ENCODE measurements at places on chromosomes 7 and 10. TPM values are rescaled to one million over a fixed set of nuclear protein-coding genes. Genes with fewer than 3 reads are reported as not detected.
A peak's percentile ranks its signal among the peaks of the same experiment; 100 is the strongest.

- H3K36me3 ChIP-seq = no peaks in the 10 kb centered on the region
- no peak overlapping the region for H3K4me3 ChIP-seq
- H3K4me1 ChIP-seq = no peaks in the 10 kb centered on the region
- no peaks in the 10 kb centered on the region for H3K27me3 ChIP-seq
These were observed 13.3 kb upstream of the RBM33 start for GRCh38 chr7:155631155-155631554.

- H3K27ac ChIP-seq = no peak overlapping the region
- H3K4me3 ChIP-seq = no peak overlapping the region
- H3K27me3 ChIP-seq = no peaks in the 10 kb centered on the region
These were observed 120.9 kb upstream of the ZNF438 start for GRCh38 chr10:31152421-31153135.

- no peaks in the 10 kb centered on the region for H3K4me1 ChIP-seq
- no peak overlapping the region for H3K4me3 ChIP-seq
These were observed 73.5 kb upstream of the VIPR2 start for GRCh38 chr7:159218170-159218569.

DNA sequence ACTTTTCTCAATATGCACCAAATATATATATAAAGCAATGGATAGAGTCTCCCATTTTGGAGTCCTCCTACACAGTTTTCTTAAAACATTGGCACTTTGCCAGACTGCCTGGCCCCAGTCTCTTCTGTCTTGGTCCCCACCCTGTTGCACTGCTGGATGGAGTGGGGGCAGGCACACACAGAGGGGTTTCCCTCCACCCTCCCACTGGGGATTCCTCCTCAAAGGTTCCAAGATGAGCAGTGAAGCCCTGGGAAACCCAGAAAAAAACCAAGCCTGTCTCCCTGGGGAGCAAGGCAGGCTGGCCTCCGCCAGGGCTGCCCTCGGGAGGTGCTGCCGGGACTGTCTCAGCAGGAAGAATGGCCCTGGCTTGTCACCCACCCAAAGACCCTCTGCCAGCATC lies 68.0 kb downstream of the SH3PXD2A start:
- peaks cover 2% of the 10 kb centered on the region for H3K4me1 ChIP-seq
- no peaks in the 10 kb centered on the region for H3K27me3 ChIP-seq
- no peaks in the 10 kb centered on the region for H3K36me3 ChIP-seq

DNA sequence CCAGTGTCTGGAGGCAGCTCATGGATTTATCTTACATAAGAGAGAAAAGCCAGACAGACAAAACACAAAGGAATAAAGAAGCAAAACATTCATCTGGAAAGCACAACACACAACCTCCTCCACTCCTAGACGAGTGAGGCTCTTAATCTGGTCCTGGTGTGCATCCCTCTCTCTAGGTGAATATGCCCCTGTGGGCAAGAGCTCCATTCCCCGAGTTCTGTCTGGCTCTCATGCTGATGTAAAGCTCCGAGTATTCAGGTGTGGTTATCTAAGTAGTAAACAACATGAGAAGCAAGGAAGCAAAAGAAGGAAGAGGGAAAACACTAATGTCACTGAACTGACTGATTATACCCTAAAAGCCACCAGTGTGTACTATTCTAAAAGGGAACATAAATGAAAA lies 47.9 kb upstream of the FEZF1 start:
- no peaks in the 10 kb centered on the region for H3K4me1 ChIP-seq
- DNase-seq = no peak
- no peaks in the 10 kb centered on the region for H3K27me3 ChIP-seq
- no peak overlapping the region for H3K4me3 ChIP-seq

DNA sequence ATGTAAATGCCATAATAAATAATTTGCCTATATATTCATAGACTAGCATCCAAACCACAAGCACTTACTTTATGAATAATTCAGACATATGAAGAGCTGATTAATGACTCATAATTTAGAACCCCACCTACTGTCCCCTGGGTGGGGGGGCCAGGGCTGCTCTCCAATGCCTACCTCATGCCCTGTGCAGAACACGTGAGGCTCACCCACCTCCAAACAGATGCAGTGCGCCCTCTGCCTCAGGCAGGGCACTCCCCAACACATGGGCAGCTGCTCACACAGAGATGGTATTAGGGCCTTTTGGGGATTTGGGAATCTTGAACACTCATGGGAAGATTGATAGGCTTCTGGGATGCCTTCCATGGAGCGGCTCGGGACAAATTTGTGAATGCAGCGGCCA lies 75.1 kb upstream of the INSIG1 start:
- no peaks in the 10 kb centered on the region for H3K36me3 ChIP-seq
- DNase-seq = no peak
- H3K4me1 ChIP-seq = no peaks in the 10 kb centered on the region
- peaks cover 3% of the 10 kb centered on the region for H3K27me3 ChIP-seq
- no peak overlapping the region for H3K27ac ChIP-seq

- no peak overlapping the region for H3K27ac ChIP-seq
- peak overlapping the region; percentile 80 for H3K4me3 ChIP-seq
- H3K4me1 ChIP-seq = no peaks in the 10 kb centered on the region
These were observed 1.6 kb downstream of the CAPZA2 start for GRCh38 chr7:116863936-116864500.

Gene SEC24C
- 67.4 TPM for polyA plus RNA-seq

DNA sequence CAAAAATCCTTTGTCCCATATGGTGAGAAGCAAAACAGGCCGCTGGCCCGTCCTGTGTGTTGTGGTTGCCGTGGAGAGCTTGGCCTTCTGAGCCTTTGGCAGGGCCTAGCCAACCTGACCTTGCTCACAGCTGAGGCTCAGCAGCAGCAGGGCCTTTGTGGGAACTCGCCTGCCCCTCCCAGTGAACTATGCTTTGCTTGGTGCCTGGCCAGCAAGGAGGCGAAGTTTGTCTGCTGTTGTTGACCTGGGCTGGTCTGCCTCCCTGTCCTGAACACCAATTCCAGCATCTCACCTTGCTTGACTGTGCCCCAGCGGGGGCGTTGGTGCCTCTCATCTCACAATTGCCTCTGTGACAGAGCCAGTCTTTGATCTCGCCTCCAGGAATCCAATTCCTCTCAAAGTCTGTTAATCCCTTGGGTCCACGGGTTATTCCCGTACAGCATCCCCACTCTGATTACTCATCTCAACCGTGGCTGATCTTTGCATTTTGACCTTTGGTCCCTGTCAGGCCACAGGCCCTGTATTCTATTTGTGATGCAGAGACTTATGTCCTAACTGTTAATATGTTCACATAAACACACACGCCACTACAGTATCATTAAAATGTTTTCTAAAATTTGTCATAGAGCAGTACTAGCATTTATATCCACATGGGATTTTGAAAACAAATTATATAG lies 22.6 kb downstream of the EPDR1 start:
- DNase-seq = no peak
- H3K4me3 ChIP-seq = no peak overlapping the region
- 0 out of 2 replicates have a peak overlapping the region, but pooled peaks have one; percentile 34 for H3K27ac ChIP-seq
- H3K27me3 ChIP-seq = no peaks in the 10 kb centered on the region
- peaks cover 3% of the 10 kb centered on the region for H3K4me1 ChIP-seq

All from H1 (cell line).